ENCODE measurements at places on chromosomes 11 and 22. TPM values are rescaled to one million over a fixed set of nuclear protein-coding genes. Genes with fewer than 3 reads are reported as not detected.
A peak's percentile ranks its signal among the peaks of the same experiment; 100 is the strongest.

DNA sequence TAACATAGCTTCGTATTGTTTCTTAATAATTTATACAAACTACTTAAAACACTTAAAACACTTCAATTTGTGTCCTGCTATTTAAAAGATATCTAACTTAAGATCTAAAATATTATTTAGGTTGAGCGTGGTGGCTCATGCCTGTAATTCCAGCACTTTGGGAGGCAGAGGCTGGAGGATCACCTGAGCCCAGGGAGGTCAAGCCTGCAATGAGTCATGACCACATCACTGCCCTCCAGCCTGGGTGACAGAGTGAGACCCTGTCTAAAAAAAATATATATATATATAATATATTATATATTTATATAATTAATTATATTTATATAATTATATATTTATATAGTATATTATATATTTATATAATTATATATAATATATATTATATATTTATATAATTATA, 4.2 kb upstream of the CTR9 start:
- DNase-seq, result no peak

DNA sequence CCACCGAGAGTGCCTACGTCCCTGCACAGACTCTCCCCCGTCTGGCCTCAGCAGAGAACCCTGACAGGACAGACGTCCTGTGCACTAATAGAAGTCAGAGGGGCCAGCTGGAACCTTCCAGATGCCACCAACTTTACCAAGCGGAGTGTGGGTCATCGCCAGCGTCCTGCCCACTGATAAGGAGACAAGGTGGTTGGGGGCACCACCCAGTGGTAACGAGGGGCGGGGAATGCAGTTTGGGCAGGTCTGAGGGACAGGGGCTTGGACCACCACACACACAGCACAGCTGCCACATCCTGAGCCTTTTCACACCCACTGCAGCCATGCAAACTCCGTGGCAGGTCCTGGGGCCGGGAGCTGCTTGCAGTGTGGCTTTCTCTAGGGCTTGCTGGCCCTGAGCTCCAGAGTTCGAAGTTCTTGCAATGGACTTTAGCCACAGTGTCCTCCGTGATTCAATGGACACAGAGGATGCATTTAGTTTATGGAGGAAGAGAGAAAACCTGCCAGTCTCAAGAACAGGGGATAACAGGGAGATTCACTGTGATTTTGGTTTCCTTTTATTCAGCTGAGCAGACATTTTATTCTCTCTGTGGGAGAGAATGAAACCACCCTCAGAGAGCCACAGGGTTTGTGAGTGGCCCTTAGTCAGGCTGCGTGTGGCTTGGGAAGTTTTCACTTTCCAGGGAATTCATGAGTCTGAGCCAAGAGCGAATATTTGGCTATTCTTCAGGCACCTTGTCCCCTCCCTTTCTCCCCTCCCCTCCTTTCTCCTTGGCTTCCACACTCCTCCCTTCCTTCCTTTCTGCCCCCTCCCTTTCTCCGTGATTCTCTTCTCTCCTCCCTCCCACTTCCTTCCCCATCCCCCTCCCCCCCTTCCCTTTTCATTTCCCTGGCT, 13.1 kb downstream of the MRGPRG start:
- DNase-seq, result no peak

DNA sequence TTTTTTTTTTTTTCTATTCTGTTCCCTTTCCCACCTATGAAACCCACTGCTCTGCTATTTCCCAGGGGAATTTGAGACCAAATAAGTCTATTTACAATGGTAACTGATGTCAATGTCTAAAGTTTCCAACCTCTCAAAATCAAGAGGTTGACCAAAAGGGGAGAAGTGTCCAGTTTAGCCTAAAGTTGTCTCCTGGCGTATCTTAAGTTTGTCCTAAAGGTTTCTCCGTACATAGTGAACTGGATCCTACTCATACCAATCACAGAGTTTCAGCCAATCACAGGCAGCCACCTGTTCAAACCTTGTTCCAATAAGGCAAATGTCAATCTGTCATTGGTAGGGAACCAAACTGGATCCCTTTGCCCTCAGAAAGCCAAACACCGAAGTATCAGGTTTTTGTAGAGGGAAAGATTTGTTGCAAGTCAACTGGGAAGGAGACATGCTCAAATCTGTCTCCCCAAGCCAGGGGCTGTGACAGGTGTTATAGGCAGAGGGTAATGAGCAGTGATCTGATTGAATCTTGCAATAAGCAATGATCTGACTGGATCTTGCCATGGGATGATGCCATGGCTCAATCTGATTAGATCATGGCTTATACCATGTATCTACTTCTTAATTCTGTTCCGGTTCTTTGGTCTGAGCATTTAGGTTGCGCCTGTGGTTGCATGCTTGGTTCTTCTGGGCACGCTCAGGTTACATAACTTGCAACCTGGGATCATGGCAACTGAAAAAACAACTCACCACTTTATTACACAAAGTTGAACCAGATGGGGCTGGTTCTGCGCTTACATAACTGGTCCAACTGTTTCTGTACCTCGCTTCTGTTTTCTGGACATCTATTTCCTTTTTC, 1.1 kb upstream of the VPS37C start:
- DNase-seq, result peak; percentile 70

DNA sequence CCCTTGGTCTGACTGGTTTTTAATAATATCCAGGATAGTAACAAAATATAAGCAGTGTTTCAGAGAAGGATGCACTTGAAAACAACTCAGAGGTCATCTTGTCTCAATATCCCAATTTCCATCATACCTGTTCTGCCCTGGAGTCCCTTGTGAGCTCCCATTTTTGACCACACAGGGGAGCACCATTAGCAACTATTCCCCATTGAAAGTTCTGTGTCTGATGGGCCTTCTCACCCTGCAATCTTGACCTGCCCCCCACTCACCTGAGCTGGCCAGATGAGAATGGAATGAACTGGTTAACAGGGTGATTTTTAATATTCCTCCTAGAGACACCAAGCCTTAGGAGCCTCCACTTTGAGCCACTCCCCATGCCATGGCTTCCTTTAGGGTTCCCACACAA, 3.8 kb upstream of the CAPN5 start:
- no peak for DNase-seq

GRCh38 chr11:135075740-135076139, 663.7 kb upstream of the B3GAT1 start:
- DNase-seq, result peak; percentile 53

- DNase-seq, result peak; percentile 25
These were observed 13.1 kb downstream of the POU2AF1 start for GRCh38 chr11:111365722-111366559.

DNA sequence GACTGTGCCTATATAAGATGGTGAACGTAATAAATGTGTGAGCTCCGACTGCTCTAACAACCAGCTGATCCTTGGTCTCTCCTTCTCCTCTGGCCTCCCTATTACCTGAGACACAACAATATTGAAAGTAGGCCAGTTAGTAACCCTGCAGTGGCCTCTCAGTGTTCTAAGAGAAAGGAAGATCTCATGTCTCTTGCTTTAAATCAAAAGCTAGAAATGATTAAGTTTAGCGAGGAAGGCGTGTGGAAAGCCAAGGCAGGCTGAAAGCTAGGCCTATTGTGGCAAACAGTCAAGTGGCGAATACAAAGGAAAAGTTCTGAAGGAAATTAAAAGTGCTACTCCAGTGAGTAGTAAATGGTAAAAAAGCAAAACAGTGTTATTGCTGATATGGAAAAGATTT, 39.5 kb downstream of the HIPK3 start:
- DNase-seq, result no peak

DNA sequence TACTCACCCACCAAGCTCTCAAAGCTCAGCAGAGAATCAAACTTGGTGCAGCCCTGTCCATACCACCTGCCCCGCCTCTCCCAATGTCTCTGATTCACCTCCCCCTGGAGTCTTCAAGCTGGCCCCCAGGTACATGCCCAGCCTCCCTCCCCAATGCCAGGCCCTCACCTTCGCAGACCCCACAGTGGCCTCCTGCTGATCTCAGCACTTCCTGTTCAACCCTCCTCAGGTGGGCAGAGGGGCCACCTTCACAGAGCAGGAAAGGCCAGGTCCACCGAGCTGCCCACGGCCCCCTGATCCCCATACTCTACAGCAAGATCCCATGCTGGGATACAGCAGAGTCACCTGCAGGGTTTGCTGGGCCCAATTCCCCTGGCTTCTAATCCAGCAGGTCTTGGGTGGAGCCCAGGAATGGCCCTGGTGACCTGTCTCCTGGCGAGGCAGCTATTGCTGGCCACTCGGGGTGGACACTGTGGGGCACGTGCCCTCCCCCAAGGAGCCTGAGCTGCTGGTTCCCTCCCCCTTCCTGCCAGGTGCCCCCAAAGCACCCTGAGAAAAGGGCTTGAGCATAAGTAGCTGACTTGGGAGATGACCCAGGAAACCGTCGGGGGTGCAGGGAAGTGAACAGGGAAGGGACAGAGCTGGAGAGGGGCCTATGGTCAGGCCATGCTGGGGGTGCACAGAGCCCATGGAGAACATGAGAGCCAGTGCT, 150.7 kb downstream of the BRD1 start:
- no peak for DNase-seq

DNA sequence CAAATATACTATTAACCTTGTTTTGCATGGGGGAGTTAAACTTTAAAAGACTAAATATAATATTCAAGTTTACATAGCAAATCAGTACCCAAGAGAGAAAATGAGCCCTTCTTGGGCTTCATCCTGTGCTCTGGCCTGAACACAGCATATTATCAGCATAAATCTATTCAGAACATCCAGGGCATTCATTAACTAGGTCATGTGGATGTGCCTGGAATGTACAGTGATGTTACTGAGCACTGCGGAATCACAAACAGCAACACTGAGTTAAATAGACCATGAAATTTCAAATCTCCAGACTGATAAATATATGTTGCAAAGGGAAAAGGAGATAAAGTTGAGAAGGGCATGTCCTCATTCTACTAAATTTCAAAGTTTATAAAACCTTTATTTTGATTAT, 426.4 kb downstream of the AASDHPPT start:
- no peak for DNase-seq

- DNase-seq, result peak; percentile 89
These were observed 3.5 kb downstream of the PHLDB1 start for GRCh38 chr11:118610773-118611432.

GRCh38 chr11:114259551-114259983, 36.6 kb upstream of the NNMT start:
- no peak for DNase-seq

DNA sequence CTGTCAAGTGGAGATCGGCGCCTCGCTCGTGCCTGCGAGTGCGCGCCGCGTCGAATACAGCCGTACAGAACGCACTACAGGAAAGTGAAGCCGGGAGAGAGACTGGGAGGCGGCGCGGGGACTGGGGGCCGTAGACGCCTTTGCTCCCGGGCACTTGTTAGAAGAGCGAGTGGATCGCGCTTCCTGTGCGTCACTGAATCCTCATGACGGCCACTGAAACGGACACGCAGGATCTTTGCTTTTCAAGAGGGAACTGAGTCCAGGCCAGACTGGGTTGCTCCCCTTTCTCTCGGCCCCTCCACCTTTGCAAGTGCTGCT, 314 bp downstream of the RIC8A start:
- DNase-seq, result no peak

DNA sequence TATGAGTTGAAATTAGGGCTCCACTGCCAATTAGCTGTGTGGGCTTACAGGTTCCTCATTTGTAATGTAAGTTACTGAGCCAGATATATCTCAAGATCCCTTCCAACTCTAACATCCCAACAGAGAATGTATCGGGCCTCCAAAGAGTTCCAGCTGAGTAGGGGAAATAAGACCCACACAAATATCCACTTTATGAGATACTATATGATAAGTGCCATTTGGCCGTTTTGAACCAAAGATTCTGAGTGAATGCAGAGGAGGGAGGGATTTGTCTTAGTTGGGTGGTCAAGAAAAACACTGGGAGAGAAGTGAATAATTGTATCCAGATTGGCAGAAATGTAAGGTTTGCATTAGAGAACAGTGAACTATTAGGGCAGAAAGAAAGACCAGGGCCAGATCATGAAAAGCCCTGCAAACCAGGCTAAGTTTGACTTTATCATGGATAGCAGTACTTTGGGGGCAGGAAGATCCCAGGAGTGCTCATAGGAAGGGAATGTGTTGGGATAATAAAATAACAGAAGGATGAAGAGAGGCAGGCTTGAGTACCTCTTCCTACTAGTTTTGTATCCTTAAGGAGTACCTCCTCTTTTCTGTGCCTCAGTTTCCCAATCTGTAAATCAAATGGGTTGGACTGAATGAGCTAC, 63.9 kb downstream of the RPL27A start:
- no peak for DNase-seq

GRCh38 chr11:130227373-130227772, 67.8 kb downstream of the ST14 start:
- no peak for DNase-seq

DNA sequence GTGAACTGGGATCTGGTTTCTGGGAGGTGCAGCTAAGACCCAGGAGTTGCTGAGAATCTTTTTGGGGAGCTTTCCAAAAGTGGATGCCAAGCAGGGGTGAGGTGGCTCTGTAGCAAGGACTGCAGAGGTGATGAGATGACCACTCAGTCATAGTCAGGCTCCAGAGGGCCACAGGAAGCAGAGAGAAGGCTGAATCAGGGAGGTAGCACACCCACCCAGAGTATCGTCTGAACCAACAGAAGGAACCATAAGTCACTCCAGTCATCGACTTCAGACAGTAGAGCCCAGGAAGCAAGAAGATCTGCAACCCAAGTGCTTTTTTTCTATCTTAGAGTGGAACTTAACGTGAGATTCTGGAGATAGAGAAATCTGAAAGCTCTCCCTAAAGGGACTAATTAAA, 335.7 kb upstream of the MPPED2 start:
- no peak for DNase-seq

DNA sequence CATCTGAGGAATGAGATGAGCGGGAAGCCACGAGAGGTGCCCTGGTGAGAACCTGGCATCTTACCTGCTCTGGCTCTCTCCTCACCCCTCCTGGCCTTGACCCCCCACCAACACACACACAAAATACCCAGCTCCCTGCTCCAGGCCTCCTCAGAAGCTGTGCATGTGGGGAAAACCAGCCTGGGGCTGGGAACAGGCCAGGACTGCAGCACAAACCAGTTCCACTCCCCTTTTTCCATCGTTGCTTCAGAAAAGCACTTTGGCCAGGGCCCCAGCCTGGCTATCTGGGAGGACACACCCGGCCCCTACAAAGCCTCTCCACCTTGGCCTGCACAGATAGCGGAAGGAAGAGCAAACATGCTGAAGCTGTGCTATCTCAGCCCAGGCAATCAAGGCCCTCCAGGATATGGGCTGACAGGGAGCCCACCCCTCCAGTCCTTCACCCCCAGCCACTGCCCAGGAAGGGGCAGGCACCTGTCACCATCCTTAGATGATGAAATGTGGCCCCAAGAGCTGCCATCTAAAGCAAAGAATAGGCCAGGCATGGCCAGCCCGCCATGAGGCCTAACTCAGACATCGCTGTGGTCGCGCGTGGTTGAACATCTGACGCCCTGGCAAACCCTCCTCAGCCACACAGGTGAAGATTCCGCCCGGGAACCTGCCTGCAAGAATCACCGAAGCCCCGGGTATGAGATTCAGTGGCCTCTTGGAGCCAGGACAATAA, 35.4 kb downstream of the PISD start:
- DNase-seq, result no peak

GRCh38 chr11:382081-382629, 11.9 kb upstream of the PKP3 start:
- no peak for DNase-seq

The SGSM1 gene
- 0.91 TPM for total RNA-seq

The ELP4 gene
- 31.3 TPM for total RNA-seq

The ADORA2A gene
- 45.4 TPM for total RNA-seq

The RAB39A gene
- total RNA-seq, result 2.4 TPM

The OR52I2 gene
- total RNA-seq, result not detected

The MAP6 gene
- 0.57 TPM for total RNA-seq

The SERHL2 gene
- 5.0 TPM for total RNA-seq

The PEX16 gene
- 113 TPM for total RNA-seq

The CHRNA10 gene
- total RNA-seq, result 4.0 TPM

The TUT1 gene
- 47.7 TPM for total RNA-seq

The CTNND1 gene
- total RNA-seq, result 54.4 TPM

The SULT4A1 gene
- not detected for total RNA-seq
